ENCODE measurements at places on chromosomes 12 and 14. TPM values are rescaled to one million over a fixed set of nuclear protein-coding genes. Genes with fewer than 3 reads are reported as not detected.

Gene HPD
- total RNA-seq = not detected

Gene FAM90A1
- under 0.01 TPM for total RNA-seq

Gene FGD6
- total RNA-seq = 0.27 TPM

Gene NTF3
- total RNA-seq = under 0.01 TPM

Gene SPX
- under 0.01 TPM for total RNA-seq

Gene CRIP2
- total RNA-seq = 43.9 TPM

Gene PMCH
- not detected for total RNA-seq

Gene MYO1A
- total RNA-seq = under 0.01 TPM

Gene DDX24
- total RNA-seq = 81.3 TPM

Gene ZNF10
- 21.5 TPM for total RNA-seq

Gene APEX1
- 253 TPM for total RNA-seq

Gene NPFF
- total RNA-seq = not detected

Gene WNT5B
- 1.1 TPM for total RNA-seq

Gene MCRS1
- total RNA-seq = 79.2 TPM

Gene PLEKHD1
- under 0.01 TPM for total RNA-seq

Gene EP400
- 19.9 TPM for total RNA-seq

Gene TMEM233
- total RNA-seq = not detected

Gene RCOR1
- 13.5 TPM for total RNA-seq

Gene VRTN
- total RNA-seq = under 0.01 TPM

Gene AMDHD1
- total RNA-seq = 0.81 TPM

Gene NAV3
- total RNA-seq = under 0.01 TPM

Gene BEGAIN
- total RNA-seq = 0.81 TPM

Gene MARS1
- 81.3 TPM for total RNA-seq

Gene HOXC13
- not detected for total RNA-seq

Gene SUDS3
- 19.9 TPM for total RNA-seq

Gene CLEC9A
- total RNA-seq = 8.3 TPM

Gene CDH24
- 1.6 TPM for total RNA-seq

Gene RBP5
- under 0.01 TPM for total RNA-seq

Gene KLRC3
- not detected for total RNA-seq

Gene TAS2R9
- total RNA-seq = under 0.01 TPM

Gene MSRB3
- 75.9 TPM for total RNA-seq

Gene CDK4
- total RNA-seq = 194 TPM

Gene USP30
- total RNA-seq = 27.2 TPM

Gene RD3L
- not detected for total RNA-seq

Gene C12orf57
- total RNA-seq = 336 TPM

Gene CD4
- total RNA-seq = 3.8 TPM

Gene RHOJ
- total RNA-seq = not detected

Gene SYCP3
- total RNA-seq = 0.27 TPM

Gene C12orf60
- 0.27 TPM for total RNA-seq

Gene FSCB
- not detected for total RNA-seq

Gene SMIM41
- total RNA-seq = under 0.01 TPM

Gene SPIC
- not detected for total RNA-seq

Gene KLRC1
- not detected for total RNA-seq

Gene PZP
- not detected for total RNA-seq
